ENCODE measurements at places on chromosomes 12 and 14. TPM values are rescaled to one million over a fixed set of nuclear protein-coding genes. Genes with fewer than 3 reads are reported as not detected.
A peak's percentile ranks its signal among the peaks of the same experiment; 100 is the strongest.

DNA sequence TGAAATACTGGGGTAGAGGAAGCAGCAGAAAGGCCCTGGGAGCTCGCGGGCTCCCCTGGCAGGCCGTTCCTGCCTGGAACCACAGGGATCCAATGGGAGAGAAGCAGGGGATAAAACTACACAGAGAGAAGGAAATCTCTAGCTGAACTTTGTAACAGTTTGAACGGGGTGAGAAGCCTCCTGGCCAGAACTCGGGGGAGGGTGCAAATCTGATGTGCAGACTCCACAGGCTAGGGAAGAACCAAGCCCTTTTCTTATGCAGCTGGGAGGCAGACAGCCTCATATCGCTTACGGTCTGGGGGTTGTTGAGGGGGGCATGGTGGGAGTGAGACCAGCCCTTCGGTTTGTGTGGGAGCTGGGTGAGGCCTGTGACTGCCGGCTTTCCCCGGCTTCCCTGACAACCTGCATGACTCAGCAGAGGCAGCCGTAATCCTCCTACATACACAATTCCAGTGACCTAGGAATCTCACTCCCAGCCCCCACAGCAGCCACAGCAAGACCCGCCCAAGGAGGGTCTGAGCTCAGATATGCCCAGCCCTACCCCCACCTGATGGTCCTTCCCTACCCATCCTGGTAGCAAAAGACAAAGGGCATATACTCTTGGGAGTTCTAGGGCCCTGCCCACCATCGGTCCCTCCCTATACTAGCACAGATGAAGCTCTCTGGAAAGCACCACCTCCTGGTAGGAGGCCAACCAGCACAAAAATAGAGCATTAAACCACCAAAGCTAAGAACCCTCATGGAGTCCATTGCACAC, 143.0 kb downstream of the TMTC1 start:
- no peaks in the 10 kb centered on the region for H3K27me3 ChIP-seq
- no peak overlapping the region for H3K4me3 ChIP-seq
- no peak overlapping the region for H3K27ac ChIP-seq
- H3K4me1 ChIP-seq = no peaks in the 10 kb centered on the region
- no peak for DNase-seq
- no peaks in the 10 kb centered on the region for H3K36me3 ChIP-seq

- no peaks in the 10 kb centered on the region for H3K4me1 ChIP-seq
- H3K27me3 ChIP-seq = no peaks in the 10 kb centered on the region
- H3K27ac ChIP-seq = no peak overlapping the region
- peaks cover 1% of the 10 kb centered on the region for H3K36me3 ChIP-seq
These were observed 49.7 kb downstream of the KIF21A start for GRCh38 chr12:39393179-39393578.

- H3K4me1 ChIP-seq = no peaks in the 10 kb centered on the region
- H3K27me3 ChIP-seq = peaks cover 6% of the 10 kb centered on the region
- no peak overlapping the region for H3K4me3 ChIP-seq
- no peak overlapping the region for H3K27ac ChIP-seq
These were observed 597.0 kb downstream of the ETNK1 start for GRCh38 chr12:23221926-23222325.

DNA sequence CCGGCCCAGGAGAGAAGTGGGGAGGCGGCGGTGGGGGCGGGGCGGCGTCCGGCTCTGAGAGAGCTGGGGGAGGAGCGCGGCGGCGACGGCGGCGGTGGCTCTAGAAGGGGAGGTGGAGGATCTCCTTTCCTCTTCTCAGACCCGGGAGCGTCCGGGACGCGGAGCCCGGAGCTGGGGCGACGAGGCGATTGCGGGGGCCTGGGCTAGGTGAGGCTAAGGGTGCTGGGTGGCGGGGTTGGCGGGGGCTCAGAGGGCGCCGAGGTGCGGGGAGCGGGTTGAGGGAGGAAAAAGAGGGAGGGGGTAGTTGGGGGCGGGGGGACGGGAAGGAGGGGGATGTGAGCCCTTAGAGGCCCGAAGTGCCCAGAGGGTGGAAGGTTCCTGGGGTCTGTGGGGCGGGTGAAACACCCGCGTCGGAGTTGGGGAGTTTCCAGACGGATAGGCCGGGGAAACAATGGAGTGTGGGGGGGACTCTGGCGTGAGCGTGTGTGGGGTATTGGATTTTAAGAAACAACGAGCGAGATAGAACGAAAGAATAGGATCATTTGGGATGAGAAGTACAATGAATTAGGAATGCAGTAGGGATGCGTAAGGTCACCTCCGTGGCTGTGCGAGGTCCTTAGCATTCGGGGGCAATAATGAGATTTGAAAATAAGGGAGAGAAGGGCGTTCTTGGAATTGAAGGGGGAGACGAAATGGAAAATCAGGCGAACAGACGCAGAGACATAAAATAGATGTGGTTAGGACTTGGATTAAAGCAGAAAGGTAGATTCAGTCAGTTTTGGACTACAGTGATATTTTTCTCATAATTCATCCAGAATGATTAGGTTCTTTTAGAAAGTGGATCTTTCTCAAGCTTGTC, at the start of gene SPATS2:
Gene SPATS2, plus strand, starts transcription at position 82 of the 859 bp plus-strand sequence. CDS start 93,551 bp downstream, outside the sequence.
- peaks cover under 1% of the 10 kb centered on the region for H3K36me3 ChIP-seq
- peak within 1 kb of the TSS; percentile 95 for H3K27ac ChIP-seq
- DNase-seq = no peak
- no peaks in the 10 kb centered on the region for H3K27me3 ChIP-seq
- peaks cover 23% of the 10 kb centered on the region for H3K4me1 ChIP-seq

DNA sequence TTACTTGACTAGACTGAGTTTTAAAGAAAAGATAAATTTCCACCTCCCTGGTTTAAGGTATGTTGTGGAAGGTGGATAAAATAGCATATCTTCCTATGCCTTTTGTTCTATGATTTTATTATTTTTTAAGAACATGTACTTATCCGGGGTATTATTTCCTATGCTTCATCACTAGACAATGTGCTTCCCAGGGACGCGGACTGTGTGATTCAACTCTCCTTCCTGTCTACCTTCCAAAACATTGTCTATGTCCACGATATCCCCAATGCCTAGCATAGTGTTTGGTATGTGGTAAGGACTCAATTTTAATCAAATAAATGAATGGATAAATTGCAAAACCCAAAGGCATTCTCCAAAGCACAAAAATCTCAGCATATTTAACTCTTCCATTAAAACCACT, 8.3 kb upstream of the CCND2 start:
- H3K27me3 ChIP-seq = no peaks in the 10 kb centered on the region
- H3K4me1 ChIP-seq = peaks cover 14% of the 10 kb centered on the region
- peaks cover 3% of the 10 kb centered on the region for H3K36me3 ChIP-seq
- H3K4me3 ChIP-seq = no peak overlapping the region

DNA sequence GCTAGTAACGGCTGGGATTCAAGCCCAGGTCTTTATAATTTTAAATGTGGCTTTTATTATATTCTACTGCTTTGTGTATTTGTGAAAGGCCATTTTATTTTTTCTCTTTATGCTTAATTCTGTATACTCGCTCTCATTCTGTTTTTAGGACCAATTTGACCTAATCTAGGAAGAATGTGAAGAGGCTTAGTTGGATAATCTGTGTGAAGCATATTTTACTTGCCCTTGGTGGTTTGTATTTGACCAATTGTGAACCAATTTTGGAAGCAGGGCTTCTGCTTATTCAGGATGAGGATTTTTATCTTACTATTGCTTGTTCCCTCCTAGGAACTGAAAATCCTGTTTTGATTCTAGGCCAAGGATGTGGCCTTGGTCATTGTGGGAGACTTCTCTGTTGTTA, 113.1 kb downstream of the TTC6 start:
- no peaks in the 10 kb centered on the region for H3K27me3 ChIP-seq
- no peak overlapping the region for H3K4me3 ChIP-seq
- DNase-seq = no peak
- no peak overlapping the region for H3K27ac ChIP-seq

DNA sequence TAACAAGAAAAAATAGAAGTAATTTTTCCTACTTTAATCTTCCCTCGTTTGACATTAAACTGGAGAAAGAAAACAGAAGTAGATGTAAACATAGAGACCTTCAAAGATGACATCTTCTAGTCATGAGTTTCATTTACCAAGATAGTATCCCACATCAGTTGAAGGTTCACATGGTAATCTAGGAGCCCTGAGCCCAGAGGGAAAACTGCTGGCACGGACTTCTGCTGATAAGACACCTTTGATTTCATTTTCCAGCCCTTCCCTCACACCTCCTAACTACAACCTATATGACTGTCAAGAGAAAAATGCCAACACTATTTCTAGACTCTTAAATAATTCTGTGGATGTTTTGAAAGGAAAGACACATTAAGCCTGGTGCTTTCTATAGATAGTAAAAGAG, 46.0 kb upstream of the CCDC175 start:
- H3K4me3 ChIP-seq = no peak overlapping the region
- peaks cover 7% of the 10 kb centered on the region for H3K27me3 ChIP-seq
- no peak overlapping the region for H3K27ac ChIP-seq
- no peaks in the 10 kb centered on the region for H3K4me1 ChIP-seq
- H3K36me3 ChIP-seq = no peaks in the 10 kb centered on the region

DNA sequence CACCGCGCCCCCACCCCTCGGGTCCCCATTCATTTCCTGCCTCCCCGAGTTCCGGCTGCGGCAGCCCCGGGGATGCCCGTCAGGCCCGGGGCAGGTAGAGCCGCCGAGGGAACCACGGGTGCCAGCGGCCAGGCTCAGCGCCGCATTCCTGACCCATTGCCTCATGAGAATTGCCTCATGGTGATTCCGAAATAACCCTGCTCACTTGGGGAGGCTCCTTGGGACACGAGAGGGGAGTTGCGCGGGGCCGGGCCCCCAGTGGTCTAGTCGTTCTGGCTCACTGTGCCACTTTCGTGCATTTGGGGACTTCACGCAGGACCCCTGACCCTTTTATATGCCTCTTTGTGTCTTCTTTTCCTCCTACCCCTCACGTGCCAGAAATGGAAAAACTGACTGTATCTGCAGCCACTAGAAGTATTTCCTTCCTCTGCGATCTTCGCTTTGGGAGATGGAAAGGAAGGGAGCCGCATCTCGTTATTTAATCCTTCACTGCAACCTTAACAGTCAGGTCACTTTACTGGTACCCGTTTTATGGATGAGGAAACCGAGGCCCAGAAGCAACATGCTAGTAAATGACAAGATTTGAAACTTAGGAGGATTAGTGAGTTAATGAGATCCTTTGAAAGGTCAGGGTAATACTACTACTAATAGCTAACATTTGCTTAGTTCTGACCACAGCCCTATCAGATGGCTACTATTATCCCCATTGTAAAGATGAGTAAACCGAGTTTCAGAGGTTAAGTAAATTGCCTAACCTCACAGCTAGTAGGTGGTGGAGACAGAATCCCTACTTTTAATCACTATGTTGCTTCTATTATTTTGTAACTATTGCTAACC, 768 bp downstream of the PTPN11 start:
- peak overlapping the region; percentile 94 for H3K27ac ChIP-seq
- H3K27me3 ChIP-seq = no peaks in the 10 kb centered on the region
- H3K4me1 ChIP-seq = peaks cover 38% of the 10 kb centered on the region
- H3K36me3 ChIP-seq = peaks cover 3% of the 10 kb centered on the region

- no peaks in the 10 kb centered on the region for H3K4me1 ChIP-seq
- no peak for DNase-seq
- H3K4me3 ChIP-seq = no peak within 1 kb of the TSS
- H3K27me3 ChIP-seq = peaks cover 2% of the 10 kb centered on the region
- H3K36me3 ChIP-seq = no peaks in the 10 kb centered on the region
These were observed at the start of gene RASSF9 for GRCh38 chr12:85836197-85837090. Gene RASSF9, minus strand, starts transcription at chr12:85836409. Its CDS starts 208 bp downstream, at chr12:85836201.

DNA sequence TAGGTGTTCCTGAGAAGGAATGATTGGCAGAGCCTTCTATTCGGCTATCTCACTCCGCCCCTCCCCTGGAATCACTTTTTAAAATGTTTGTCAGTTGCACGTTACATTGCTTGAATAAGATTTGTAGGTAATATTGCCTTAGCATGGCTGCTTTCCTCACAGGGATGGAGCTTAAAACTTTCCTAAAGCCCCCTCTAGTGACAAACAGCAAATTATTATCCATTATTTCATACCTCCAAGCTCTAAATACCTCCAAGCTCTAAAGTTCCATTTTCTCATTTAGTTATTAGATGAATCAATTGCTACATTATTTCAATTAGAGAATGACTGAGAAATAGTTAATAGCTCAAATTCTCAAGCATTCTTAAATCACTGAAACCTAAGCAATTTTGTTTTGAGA, 5.1 kb upstream of the SPATA7 start:
- no peak overlapping the region for H3K4me3 ChIP-seq
- no peak for DNase-seq
- H3K36me3 ChIP-seq = no peaks in the 10 kb centered on the region
- no peaks in the 10 kb centered on the region for H3K27me3 ChIP-seq
- H3K4me1 ChIP-seq = peaks cover 6% of the 10 kb centered on the region

GRCh38 chr12:103799504-103799856, 41.6 kb downstream of the NT5DC3 start:
- H3K4me1 ChIP-seq = no peaks in the 10 kb centered on the region
- no peak overlapping the region for H3K27ac ChIP-seq
- H3K36me3 ChIP-seq = peaks cover 19% of the 10 kb centered on the region
- no peak for DNase-seq
- H3K27me3 ChIP-seq = no peaks in the 10 kb centered on the region

DNA sequence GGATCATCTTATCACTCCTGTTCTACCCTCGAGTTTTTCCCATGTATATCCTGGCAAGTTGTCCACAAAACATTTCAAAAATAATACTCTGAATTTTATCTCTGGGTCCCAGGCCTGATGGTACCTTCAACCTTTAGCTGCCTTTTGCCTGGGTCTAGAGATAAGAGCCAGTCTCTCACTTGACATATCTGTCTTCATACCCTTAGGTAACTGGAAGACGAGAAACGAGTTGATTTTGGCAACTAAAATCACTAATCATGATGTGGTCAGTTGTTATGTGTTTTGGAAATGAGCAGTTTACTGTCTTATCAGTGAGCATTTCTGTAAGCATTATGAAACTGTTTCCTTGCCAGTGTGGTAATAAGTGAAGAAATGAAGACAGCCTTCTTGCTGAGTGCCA, 6.3 kb downstream of the RNF10 start:
- H3K36me3 ChIP-seq = peaks cover 24% of the 10 kb centered on the region
- no peaks in the 10 kb centered on the region for H3K27me3 ChIP-seq
- H3K27ac ChIP-seq = peak overlapping the region; percentile 81
- H3K4me3 ChIP-seq = no peak overlapping the region

DNA sequence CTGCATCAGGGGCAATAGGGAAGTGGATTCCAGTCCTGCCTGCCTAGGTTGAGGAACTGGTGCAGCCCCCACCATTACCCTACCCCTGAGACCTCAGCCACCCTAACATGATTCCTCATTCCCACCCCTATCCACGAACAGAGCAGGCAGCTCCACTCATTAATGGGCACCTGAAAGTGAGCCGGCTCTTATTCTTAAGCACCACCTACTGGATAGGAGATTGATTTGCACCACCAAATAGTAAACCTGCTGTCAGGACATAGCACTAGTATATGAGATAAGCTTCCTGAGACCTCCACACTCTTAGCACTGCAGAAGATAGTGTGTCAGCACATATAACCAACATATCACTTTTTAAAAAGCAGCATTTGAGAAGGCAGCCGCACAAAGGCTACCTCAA, 573.2 kb downstream of the SOX5 start:
- no peak for DNase-seq
- H3K27me3 ChIP-seq = no peaks in the 10 kb centered on the region
- no peak overlapping the region for H3K4me3 ChIP-seq

- H3K4me1 ChIP-seq = peaks cover 45% of the 10 kb centered on the region
- DNase-seq = peak; percentile 75
- peak within 1 kb of the TSS; percentile 85 for H3K4me3 ChIP-seq
- peaks cover 14% of the 10 kb centered on the region for H3K36me3 ChIP-seq
- peak within 1 kb of the TSS; percentile 79 for H3K27ac ChIP-seq
- H3K27me3 ChIP-seq = no peaks in the 10 kb centered on the region
These were observed at the start of gene DYRK2 for GRCh38 chr12:67648521-67649260. Gene DYRK2, plus strand, starts transcription at chr12:67648745. Its CDS starts 389 bp downstream, at chr12:67649134.

CAPZA3 gene
- total RNA-seq = not detected

PRH2 gene
- total RNA-seq = not detected

KRT82 gene
- total RNA-seq = not detected

MGAT4C gene
- total RNA-seq = not detected

PLCZ1 gene
- not detected for total RNA-seq

C12orf50 gene
- not detected for total RNA-seq

PLA2G1B gene
- total RNA-seq = not detected

PCNX1 gene
- 39.2 TPM for total RNA-seq

SELPLG gene
- 56.8 TPM for total RNA-seq

Measured in activated CD4-positive, alpha-beta memory T cell treated with anti-CD3 and anti-CD28 coated beads for 36 hours (primary cell).